ENCODE measurements at places on chromosomes 1 and 21.

- DNase-seq: peak; percentile 22
These were observed 144.4 kb downstream of the CDC7 start for GRCh38 chr1:91645031-91645430.

- DNase-seq: no peak
These were observed 635.7 kb downstream of the KIF26B start for GRCh38 chr1:245790441-245790840.

GRCh38 chr21:29302359-29302875, 3.7 kb downstream of the BACH1 start:
- DNase-seq: no peak

GRCh38 chr1:37255136-37255795, 219.1 kb upstream of the ZC3H12A start:
- DNase-seq: peak; percentile 56

Measured in left kidney (tissue), 8 donors.